ENCODE measurements at places on chromosomes 4 and X. TPM values are rescaled to one million over a fixed set of nuclear protein-coding genes. Genes with fewer than 3 reads are reported as not detected.

DNA sequence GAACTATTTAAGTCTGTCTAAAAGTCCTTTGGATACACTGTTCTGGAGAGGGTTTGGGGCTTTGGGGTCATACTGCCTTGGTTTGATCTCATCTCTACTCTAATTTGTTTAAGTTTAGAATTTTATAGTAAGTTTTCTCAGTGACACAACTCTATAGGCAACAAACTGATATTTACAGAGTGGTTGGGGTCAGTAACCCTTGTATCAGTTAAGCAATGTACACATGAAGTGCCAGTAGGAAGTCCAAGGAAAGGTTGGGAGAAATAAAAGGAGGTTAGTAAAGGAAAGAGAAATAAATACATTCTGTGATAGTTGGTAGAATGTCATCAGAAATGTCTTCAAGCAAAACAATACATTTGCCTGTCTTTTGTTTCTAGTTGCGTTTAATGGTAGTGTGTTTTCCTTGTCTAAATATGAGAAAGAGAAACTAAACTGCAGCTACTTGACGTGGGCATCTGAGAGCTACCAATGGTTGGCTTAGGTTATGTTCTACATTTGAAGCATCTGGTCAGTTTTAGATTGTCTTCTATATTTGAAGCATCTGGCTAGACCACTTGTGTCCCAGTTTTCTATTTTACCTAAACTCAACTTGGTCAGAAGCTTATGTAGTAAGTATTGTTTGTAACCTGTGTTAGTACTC lies 6.9 kb downstream of the ATP7A start:
- no peak for DNase-seq

The IL15 gene
- 9.6 TPM for total RNA-seq

The TAF7L gene
- total RNA-seq = not detected

The TMPRSS11D gene
- not detected for total RNA-seq

- no peak for DNase-seq
Observed at GRCh38 chrX:107576392-107576791, 51.9 kb upstream of the PRPS1 start.

GRCh38 chr4:26484032-26484515 lies 6.2 kb downstream of the CCKAR start:
- DNase-seq = no peak

- DNase-seq = no peak
Observed at GRCh38 chr4:105194328-105195231, 47.9 kb downstream of the TET2 start.

The NEIL3 gene
- total RNA-seq = not detected

DNA sequence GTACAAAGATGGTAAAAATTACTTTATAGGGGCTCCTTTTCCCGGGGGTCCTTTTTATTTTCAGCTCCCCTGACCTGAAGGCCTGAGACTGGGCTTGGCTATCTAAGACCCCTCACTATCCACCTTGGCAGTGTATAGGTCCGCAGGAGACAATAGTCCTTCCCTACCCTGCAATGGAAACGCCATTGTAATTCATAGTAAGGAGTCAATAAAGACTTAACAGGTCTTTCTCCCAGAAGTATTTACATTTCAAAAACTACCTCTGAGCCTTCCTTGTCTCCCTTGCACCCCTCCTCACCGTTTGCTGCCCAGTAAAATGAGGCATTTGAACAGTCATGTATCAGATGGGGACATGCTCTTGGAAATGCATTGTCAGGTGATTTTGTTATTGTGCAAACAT lies 401.2 kb upstream of the CNKSR2 start:
- DNase-seq = no peak

GRCh38 chr4:67918428-67918827 lies 34.6 kb upstream of the TMPRSS11D start:
- no peak for DNase-seq

Data from omental fat pad (tissue), 4 donors.